Fibroblast of lung (primary cell): ENCODE measurements at places on chromosomes 1 and 21. TPM values are rescaled to one million over a fixed set of nuclear protein-coding genes. Genes with fewer than 3 reads are reported as not detected.

C1orf226 gene
- total RNA-seq: under 0.01 and 0.33 TPM in 2 replicates

ARTN gene
- 0.50 TPM in 1 of 2 replicates, not detected in the other for total RNA-seq

NGF gene
- 4.0 and 8.5 TPM in 2 replicates for total RNA-seq

FNDC5 gene
- total RNA-seq: 0.33 and 1.0 TPM in 2 replicates

SHISA4 gene
- total RNA-seq: 15.4 and 27.1 TPM in 2 replicates

NTMT2 gene
- total RNA-seq: not detected in 2 replicates

OPRD1 gene
- under 0.01 TPM in 1 of 2 replicates, not detected in the other for total RNA-seq

TMPRSS15 gene
- total RNA-seq: not detected in 2 replicates

TRIM67 gene
- total RNA-seq: under 0.01 and 0.17 TPM in 2 replicates

TSPEAR gene
- not detected in 2 replicates for total RNA-seq

CFAP74 gene
- total RNA-seq: 0.26 TPM in 1 of 2 replicates, not detected in the other

AVPR1B gene
- total RNA-seq: not detected in 2 replicates

SLC25A34 gene
- 0.77 and 0.83 TPM in 2 replicates for total RNA-seq

BATF3 gene
- total RNA-seq: 3.3 and 6.8 TPM in 2 replicates

GPR153 gene
- total RNA-seq: 8.9 and 13.4 TPM in 2 replicates

DNAJC11 gene
- 29.0 and 35.2 TPM in 2 replicates for total RNA-seq

PRDM16 gene
- 1.3 and 1.8 TPM in 2 replicates for total RNA-seq
